G401 (cell line): ENCODE measurements at places on chromosomes 1 and 21.

GRCh38 chr1:13950637-13951036 lies 250.6 kb downstream of the PRDM2 start:
- no peak for DNase-seq

GRCh38 chr1:209513226-209513625 lies 70.3 kb upstream of the CAMK1G start:
- DNase-seq = peak; percentile 47

GRCh38 chr1:65109487-65109886 lies 38.5 kb upstream of the AK4 start:
- no peak for DNase-seq

GRCh38 chr1:116870300-116870699 lies 39.4 kb upstream of the PTGFRN start:
- DNase-seq = no peak

- no peak for DNase-seq
Measured at GRCh38 chr1:182200025-182200812, 138.7 kb upstream of the ZNF648 start.

GRCh38 chr1:202046748-202047708 lies 36.6 kb downstream of the ELF3 start:
- no peak for DNase-seq

- DNase-seq = no peak
Measured at GRCh38 chr1:91754816-91755580, 131.0 kb downstream of the TGFBR3 start.
